D721Med (cell line): ENCODE measurements at places on chromosomes 4 and X.

DNA sequence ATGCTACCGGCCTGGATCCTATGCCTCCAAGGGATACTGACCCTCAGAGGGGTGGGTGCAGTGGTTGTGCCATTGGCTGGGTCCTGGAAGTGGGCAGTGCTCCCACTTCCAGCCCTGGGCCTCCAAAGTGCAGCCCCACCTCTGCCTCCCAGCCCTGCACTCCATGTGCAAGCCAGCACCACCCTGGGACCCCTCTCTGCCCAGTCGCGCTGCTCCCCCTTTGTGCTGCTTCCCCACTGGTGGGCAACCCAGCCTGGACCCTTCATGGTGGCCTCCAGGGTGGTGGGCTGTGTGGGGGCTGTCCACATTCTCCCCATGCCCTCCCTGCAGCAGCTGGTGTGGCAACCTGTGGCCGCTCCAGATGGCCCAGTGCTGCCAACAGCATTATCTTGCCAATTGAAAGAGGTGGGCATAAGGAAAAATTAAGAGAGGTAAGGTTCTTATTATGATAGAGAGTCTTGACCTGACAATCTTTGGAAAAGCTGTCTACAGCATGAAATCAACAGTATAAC, 309.7 kb downstream of the GUCY2F start:
- DNase-seq, result no peak

DNA sequence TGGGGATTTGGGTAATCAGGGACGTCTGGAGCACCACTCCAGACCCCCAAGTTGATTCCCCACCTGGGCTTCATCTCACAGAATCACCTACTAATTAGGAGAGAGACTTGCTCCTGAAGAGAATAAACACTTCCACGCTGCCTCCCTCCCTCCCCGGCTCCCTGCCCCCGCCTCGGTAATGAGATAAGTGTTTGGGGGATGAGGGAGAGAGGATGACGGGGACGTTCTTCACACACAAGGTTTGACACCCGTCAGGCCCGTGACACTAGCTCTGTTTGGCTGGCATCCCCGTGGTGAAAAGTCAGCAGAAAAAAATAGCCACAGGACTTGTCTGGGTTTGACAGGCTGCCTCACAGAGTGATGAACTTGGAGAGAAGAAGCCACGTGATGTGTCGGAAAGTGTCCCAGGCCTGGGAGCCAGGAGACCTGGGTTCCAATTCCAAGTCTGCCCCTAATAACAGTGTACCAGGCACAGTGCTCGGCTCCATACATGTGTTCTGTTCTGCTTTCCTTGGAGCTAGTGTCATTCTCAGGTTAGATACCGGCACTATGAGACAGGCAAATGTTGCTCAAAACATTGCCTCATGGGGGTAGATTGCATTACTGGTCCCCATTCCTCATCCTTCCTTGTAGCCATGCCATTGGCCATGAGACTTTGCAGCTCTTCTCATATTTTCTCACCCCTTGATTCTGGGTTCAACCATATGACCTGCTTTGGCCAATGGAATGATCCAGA, 578.0 kb downstream of the BCOR start:
- DNase-seq, result no peak

DNA sequence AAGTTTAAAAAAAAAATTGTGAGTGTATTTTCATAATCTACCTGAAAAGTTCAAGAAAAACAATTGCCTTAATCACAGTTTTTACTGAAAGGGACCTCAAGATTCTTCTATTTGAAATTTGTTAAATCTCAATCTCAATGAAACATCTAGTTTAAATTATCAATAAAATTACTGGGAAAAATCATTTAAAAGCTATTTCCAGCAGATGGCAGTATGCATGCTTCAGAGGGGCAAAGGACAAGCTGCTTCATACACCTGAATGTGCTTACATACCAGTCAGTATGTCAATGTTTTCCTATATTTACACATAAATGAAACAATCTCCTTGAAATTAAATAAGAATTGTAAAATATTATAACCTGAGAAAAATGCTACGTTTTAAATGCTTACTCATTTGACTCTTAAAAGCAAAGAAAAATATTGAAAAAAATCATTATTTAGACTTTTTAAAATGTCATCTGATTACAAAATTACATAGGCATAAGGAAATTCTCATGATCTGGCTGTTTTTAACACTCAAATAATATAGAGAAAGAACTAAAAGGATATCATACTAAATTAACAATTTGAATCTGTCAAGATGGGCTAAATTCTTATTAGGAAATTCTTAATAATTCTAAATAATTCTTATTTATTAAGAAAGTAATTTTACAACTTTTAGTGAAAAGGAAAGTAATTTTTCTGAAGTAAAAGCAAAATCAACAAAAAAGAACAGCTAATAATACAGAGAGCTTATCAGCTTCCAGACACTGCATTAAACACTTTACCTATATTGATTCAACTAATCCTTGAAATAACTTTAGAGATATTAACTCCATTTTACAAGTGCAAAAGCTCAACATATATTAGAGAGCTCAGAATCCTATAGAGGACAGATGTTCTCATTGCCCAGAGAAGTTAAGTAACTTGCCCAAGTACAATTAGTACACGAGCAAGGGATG, 242.1 kb downstream of the ADAMTS3 start:
- DNase-seq, result no peak

DNA sequence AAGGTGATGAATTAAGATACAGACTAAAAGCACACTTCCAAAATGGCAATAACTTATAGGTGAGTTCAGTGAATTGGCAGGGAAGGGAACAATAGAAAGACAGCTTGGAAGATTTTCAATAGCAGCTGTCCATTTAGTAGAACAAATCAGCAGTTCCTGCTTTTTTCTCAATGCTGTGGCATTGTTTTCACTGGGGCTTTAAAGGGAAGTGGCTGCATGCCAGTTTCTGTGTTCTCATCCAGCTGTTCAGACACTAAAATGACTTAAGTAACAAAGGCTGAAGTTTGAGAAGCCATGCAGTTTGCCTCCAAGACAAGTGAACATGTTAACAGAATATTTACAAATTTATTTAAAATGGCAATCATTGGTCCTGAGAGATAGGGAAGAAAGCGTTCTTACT, 291.9 kb downstream of the FAM47A start:
- DNase-seq, result no peak

DNA sequence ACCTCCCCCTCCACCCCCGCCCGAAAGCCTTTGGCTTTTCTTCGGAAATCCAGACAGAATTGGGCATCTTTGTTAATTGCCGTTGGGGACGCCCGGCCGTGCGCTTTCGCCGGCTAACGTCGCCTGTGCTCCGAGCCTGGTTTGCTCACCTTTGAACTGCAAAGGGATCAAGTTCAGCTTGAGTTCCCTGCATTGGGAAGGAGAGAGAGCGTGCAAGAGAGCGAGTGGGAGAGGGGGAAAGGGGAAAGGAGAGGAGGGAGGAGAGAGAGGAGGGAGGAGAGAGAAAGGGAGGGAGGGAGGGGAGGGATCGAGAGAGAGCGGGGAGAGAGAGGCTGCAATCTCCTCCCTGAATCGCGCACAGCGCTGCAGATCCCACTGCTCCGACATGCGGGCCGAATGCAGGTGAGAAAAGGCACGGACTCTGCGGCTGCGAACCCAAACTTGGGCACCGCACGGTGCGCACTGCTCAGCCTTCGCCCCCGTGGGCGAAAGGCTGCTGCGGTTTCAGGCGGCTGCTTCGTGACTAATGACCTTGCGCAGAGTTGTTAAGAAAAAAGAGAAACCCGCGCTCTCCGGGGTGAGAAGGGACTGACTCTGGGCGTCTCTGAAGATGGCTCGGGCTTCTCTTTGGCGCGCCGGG, at the start of gene PCDH7:
PCDH7 (plus strand) TSS at position 349 of the 640 bp plus-strand sequence. CDS start 1,054 bp downstream, outside the sequence.
- DNase-seq, result no peak

DNA sequence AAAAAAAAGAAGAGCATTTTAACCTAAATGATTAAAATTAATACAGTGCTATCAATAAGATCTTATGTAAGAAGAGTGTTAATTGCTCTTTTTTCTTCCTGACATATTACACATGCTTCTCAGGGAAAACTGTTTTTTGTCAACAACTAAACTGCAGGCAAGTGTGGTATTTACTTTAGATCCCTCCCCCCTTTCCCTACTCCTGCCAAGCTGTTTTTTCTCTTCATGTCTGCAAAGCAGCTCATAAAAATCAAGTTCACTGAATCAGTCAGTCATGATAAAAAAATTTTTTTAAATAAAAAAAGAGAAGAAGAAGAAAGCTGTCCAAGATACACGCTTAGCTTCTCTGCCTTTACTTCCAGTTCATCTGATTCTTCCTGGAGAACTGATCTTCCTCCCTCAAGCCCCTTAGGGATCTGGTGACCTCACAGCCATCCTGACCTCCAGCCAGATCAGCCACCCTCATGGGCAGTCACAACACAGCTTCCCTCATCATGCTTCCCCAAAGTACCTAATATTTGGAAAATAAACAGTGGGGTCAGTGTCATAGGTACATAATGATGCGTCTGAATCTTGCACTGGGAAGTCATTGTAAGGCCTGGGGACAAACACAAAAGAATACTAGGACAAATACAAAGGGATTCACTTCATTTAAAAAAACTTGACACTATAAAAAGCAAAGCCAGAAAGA, 87.0 kb downstream of the ZNF827 start:
- no peak for DNase-seq

- no peak for DNase-seq
Measured at GRCh38 chr4:39893693-39894072, 84.0 kb downstream of the PDS5A start.

DNA sequence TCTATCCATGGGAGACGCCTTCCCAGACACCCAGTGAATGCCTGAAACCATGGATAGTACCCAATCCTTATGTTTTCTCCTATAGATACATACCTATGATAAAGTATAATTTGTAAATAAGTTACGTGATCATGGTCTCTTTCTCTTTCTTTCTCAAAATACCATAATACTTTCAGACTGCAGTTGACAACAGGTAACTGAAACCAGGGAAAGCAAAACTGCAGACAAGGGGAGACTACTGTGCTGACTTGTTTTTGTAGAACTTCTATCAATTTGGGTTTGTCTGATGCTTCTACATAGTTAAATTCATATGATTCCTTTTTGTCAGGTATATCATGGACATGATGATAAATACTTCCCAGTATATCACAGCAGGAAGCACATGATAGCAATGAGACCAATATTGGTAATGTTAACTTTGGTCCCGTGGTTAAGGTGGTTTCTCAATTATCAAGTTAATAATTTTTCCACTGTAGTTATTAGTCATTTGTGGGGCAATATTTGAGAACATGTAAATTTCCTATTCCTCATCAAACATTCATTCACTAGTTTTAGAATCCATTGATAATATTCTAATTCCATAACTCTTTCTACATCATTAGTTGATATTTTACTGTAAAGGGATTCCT, 298.0 kb upstream of the TET2 start:
- no peak for DNase-seq

- DNase-seq, result no peak
Measured at GRCh38 chr4:675980-676870, 1.9 kb downstream of the MYL5 start.

GRCh38 chr4:168509786-168510185, 12.9 kb downstream of the PALLD start:
- no peak for DNase-seq

DNA sequence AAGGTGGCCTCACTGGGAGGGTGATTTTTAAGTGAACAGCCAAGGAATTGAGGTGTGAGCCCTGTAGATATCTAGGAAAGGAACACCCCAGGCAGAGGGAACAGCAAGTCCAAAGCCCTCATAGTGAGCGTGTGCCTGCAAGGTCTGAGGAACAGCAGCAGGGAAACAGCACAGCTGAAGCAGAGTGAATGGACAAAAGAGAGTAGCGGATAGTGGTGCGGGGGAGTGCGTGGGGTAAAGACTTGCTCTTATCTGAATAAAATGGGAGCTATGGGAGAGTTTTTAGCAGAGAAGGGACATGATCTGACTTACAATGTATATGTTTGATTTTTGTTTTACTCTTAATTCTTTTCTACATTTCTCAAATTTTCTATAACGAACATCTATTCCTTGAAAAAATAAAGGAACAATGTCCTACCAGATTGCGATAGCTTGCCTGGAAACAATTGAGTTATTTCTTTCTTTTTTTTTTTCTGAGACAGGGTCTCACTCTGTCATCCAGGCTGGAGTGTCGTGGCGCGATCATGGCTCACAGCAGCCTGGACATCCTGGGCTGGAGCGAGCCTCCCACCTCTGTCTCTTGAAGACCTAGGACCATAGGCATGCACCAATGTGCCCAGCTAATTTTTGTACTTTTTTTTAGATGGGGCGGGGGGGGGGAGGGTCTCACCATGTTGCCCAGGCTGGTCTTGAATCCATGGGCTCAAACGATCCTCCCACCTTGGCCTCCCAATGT, 19.5 kb upstream of the HADH start:
- DNase-seq, result no peak

- no peak for DNase-seq
Measured at GRCh38 chr4:5852523-5853202, 40.2 kb downstream of the CRMP1 start.

DNA sequence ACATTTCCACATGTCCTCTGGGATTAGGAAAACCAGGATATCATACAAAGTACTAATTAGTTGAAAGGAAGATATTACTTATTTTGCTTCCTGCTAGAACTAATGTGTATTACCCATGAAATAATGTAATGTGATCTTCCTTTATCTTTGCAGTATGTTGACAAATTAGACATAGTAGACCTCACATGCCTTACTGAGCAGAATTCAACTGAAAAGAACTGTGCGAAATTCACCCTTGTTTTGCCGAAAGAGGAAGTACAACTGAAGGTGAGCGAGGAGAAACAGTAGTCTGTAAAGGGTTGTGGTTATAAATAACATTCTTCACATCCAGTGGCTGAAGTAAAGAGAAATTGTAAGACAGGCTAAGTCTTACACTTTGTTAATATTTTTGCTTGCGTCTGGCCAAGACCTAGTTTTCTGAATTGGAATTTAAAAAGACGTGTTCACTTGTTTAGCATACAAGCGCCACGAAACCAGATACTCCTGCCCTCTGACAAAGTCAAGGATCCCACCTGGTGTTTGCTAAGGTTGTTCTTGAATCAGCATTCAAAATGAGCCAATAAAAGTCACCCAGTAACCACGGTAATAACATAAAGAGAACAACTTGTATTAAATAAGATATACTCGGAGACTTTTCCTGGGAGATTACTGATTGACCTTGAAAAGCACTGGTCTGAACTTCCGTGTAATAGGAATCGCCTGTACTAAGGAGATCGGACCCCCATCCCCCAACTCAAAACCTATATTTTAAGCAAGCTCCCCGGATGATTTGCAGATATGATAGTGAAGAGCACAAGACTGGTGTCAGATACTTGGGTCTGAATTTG, 16.9 kb downstream of the STAP1 start:
- no peak for DNase-seq

DNA sequence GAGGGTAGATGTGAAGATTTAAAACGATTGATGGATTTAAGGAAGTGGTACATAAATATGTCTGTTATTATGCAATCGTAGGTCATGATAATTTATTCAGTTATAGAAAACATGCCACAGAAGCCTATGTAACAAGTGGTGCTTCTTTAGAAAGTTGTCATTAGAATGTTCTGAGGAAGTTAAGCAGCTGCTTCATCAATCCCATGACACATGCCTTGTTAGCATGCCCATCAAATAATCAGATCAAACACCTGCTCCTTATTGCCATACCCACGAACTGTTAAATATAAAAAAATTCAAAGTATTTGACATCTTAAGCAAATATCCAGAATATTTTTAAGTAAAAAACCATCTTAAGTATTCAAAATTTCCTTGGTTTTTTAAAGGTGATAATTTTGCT, 76.4 kb upstream of the MYOZ2 start:
- no peak for DNase-seq

- DNase-seq, result no peak
Measured at GRCh38 chr4:53228036-53228435, 137.8 kb downstream of the SCFD2 start.
